Cardiac muscle cell (in vitro differentiated cells and primary cell): ENCODE measurements at places on chromosomes 2 and 18. TPM values are rescaled to one million over a fixed set of nuclear protein-coding genes. Genes with fewer than 3 reads are reported as not detected.

- no peak for DNase-seq
These were observed 195.2 kb downstream of the GLI2 start for GRCh38 chr2:120930864-120931263.

DNA sequence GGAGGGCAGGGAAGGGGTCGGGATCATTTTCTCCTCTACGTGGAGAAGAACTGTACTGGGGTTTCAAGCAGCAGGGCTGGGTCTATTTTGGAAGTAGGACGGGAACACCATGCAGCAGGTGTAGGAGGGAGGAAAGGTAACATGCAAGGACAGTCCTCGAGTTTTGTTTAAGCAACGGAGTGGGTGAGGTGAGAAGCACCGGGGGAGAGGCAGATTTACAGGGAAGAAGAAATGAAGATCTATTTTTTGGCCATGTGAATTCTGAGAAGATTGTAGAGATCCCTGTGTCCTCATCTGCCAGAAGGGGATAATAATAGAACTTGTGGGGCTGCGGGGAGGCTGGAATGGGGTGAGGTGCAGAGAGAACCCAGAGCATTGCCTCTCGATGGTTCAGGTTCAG lies 85.6 kb downstream of the INPP5D start:
- DNase-seq, result no peak

DNA sequence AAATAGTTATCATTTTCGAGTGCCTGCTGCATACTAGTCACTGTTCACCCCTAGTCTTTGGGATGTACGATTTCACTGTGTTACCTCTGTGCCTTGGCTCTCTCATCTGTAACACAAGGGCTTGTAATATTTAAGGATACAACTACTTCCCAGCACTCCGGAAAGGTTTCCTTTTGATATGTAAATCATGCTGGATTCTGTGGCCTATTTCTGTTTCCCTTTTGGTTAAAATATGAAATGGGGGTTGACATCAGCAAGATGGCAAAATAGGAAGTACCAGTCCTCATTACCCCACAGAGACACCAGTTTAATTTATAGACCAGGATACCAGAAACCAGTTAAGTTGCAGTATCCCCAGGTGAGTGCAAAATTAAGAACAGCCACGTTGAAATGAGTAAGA lies 23.5 kb downstream of the PSMG2 start:
- no peak for DNase-seq

- DNase-seq, result no peak
These were observed 70.2 kb downstream of the LBH start for GRCh38 chr2:30301551-30301950.

DNA sequence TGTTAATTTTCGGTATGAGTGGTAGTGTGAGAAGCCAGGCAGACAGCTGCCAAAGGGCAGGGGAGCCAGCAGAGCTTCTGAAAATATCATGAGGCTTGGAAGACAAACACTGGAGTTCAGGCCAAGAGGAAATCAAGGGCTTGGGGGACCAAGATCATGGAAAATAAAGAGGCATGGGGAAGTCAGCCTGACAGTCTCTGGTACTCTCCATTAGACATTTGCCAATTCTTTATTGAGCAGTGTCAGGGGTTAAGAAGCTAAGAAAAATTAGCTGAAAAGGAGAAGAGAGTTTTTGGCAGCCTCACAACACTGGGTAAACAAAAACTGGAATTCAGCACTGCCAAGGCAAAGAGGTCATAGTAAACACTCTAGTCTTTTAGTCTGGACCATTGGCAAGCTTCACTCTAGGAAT lies 612.7 kb downstream of the EPHA4 start:
- DNase-seq, result no peak

- DNase-seq, result no peak
These were observed 63.4 kb downstream of the STAT1 start for GRCh38 chr2:190950566-190950991.

DNA sequence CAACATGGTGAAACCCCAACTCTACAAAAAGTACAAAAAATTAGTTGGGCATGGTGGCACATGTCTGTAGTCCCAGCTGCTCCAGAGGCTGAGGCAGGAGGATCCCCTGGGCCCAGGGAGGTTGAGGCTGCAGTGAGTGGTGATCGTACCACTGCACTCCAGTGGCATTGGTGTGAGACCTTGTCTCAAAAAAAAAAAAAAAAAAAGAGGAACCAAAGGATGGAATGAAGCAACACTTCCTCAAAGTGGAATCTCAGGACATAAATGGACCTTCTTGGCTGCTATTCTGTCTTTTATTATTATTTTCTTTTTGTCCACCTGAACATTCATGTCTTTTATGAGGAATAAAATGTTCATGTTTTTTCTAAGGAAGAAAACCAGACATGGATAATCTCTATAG lies 13.7 kb downstream of the GEMIN6 start:
- no peak for DNase-seq

GRCh38 chr2:202494300-202495229 lies 118.4 kb downstream of the BMPR2 start:
- DNase-seq, result peak; percentile 66

Gene CDKL4
- total RNA-seq, result 0.66 TPM in 1 of 2 replicates, not detected in the other

Gene TAF4B
- total RNA-seq, result 2.0 and 8.2 TPM in 2 replicates

Gene REL
- 5.0 and 11.5 TPM in 2 replicates for total RNA-seq

Gene FOXD4L1
- total RNA-seq, result 0.81 and 1.2 TPM in 2 replicates

Gene LIMS3
- 1.2 and 4.3 TPM in 2 replicates for total RNA-seq

Gene MYO5B
- 6.4 and 16.7 TPM in 2 replicates for total RNA-seq
